Pulmonary artery endothelial cell (primary cell): ENCODE measurements at places on chromosomes 12 and 14. TPM values are rescaled to one million over a fixed set of nuclear protein-coding genes. Genes with fewer than 3 reads are reported as not detected.

Gene DAO
- total RNA-seq: not detected in 2 replicates

Gene SYCP3
- total RNA-seq: under 0.01 and 0.18 TPM in 2 replicates

Gene ACRBP
- total RNA-seq: 0.11 and 0.26 TPM in 2 replicates

Gene KERA
- total RNA-seq: not detected in 2 replicates

Gene SINHCAF
- total RNA-seq: 73.9 and 74.6 TPM in 2 replicates

Gene CLECL1
- not detected in 2 replicates for total RNA-seq

Gene CAPS2
- total RNA-seq: 1.7 and 2.0 TPM in 2 replicates

Gene HHIPL1
- 2.2 and 4.3 TPM in 2 replicates for total RNA-seq

Gene TSPAN11
- 0.28 and 2.2 TPM in 2 replicates for total RNA-seq

Gene RFLNA
- total RNA-seq: 23.9 and 70.8 TPM in 2 replicates

Gene CLEC2A
- total RNA-seq: not detected in 2 replicates

Gene GEMIN2
- 31.1 and 46.7 TPM in 2 replicates for total RNA-seq

Gene B4GALNT1
- 0.07 and 0.35 TPM in 2 replicates for total RNA-seq

Gene TSPAN8
- 0.18 and 0.33 TPM in 2 replicates for total RNA-seq

Gene PLEKHD1
- under 0.01 and 0.04 TPM in 2 replicates for total RNA-seq

Gene PAH
- not detected in 2 replicates for total RNA-seq

Gene TC2N
- total RNA-seq: 0.07 TPM in 1 of 2 replicates, not detected in the other

Gene KCNJ8
- not detected in 2 replicates for total RNA-seq

Gene ZNF385A
- total RNA-seq: 0.74 and 0.79 TPM in 2 replicates

Gene SPTLC2
- total RNA-seq: 48.1 and 54.5 TPM in 2 replicates

Gene C12orf54
- total RNA-seq: not detected in 2 replicates

Gene HOXC4
- total RNA-seq: not detected in 2 replicates

Gene HOXC6
- total RNA-seq: not detected in 2 replicates

Gene TRHDE
- not detected in 2 replicates for total RNA-seq

Gene TMEM52B
- not detected in 2 replicates for total RNA-seq

Gene YBX3
- 206 and 290 TPM in 2 replicates for total RNA-seq

Gene SRRM4
- total RNA-seq: not detected in 2 replicates

Gene KRT4
- total RNA-seq: not detected in 2 replicates

Gene CCDC197
- total RNA-seq: not detected in 2 replicates

Gene NUDT14
- 26.9 and 44.8 TPM in 2 replicates for total RNA-seq

Gene FSCB
- total RNA-seq: not detected in 2 replicates

Gene MAP1LC3B2
- 0.46 and 1.7 TPM in 2 replicates for total RNA-seq

Gene TOMM20L
- not detected in 2 replicates for total RNA-seq

Gene GYS2
- not detected in 2 replicates for total RNA-seq

Gene DIO2
- total RNA-seq: 0.13 and 0.28 TPM in 2 replicates
